ENCODE measurements at places on chromosomes 12 and 14. TPM values are rescaled to one million over a fixed set of nuclear protein-coding genes. Genes with fewer than 3 reads are reported as not detected.

DNA sequence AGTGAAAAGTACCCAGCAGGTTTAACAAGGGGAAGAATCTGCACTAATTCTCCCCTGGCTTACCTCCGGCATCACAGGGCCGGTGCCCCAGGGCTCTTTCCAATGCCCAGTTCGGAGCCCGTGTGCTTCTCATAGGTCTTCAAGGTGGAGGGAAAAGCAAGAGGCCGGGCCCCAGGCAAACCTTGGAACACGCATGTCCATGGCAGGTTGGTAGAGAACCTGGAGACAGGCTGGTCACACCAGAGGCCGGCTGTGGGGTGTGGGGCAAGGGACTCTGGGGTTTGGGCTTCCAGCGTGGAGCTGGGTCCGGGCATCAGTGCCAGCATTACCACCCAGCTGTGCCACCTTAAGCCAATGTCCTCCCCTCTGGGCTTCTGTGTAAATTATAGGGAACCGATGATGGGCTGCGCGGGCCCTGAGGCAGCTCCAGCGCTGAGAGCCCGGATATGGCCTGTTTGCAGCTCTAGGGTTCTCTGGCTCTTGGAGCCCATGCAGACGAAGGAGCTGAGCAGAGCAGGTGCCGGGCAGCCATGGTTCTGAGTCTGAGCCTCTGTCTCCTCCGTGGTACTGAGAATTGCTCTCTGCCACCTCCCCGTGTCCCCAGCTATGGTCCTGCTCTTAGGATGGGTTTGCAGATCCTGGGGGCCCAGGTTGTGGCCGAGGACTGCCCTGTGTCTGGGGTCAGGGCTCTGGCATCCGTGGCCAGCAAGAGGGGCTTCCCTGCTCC is 197.0 kb upstream of the C14orf180 start:
- H3K27me3 ChIP-seq, result peaks cover 23% of the 10 kb centered on the region
- H3K36me3 ChIP-seq, result no peaks in the 10 kb centered on the region
- no peaks in the 10 kb centered on the region for H3K4me1 ChIP-seq
- DNase-seq, result no peak

Gene PRB4
- not detected for polyA plus RNA-seq

Gene CYP27B1
- polyA plus RNA-seq, result 0.98 TPM

DNA sequence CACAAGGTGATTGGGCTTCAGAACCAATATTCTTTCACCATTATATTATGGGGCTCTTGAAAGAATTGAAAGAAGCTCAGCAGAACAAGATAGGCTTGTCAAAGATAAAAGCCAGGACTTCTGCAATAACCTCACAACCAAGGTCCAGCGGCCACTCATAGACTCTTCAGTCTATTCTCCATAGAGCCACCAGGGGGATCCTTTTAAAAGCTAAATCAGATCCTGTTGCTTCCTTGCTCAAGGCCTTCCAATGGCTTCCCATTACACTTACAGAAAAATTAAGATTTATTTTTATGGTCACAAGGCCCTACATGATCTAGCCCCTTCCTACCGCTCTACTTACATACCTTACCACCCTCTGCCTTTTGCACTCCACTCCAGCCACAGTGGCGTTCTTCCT is 169.6 kb downstream of the C12orf42 start:
- H3K4me1 ChIP-seq, result no peaks in the 10 kb centered on the region
- no peak for DNase-seq
- no peak overlapping the region for H3K4me3 ChIP-seq
- no peaks in the 10 kb centered on the region for H3K27me3 ChIP-seq

Gene FSCB
- not detected for polyA plus RNA-seq

All from left lung (tissue), 14 donors.